ENCODE measurements at places on chromosomes 6 and 20.

DNA sequence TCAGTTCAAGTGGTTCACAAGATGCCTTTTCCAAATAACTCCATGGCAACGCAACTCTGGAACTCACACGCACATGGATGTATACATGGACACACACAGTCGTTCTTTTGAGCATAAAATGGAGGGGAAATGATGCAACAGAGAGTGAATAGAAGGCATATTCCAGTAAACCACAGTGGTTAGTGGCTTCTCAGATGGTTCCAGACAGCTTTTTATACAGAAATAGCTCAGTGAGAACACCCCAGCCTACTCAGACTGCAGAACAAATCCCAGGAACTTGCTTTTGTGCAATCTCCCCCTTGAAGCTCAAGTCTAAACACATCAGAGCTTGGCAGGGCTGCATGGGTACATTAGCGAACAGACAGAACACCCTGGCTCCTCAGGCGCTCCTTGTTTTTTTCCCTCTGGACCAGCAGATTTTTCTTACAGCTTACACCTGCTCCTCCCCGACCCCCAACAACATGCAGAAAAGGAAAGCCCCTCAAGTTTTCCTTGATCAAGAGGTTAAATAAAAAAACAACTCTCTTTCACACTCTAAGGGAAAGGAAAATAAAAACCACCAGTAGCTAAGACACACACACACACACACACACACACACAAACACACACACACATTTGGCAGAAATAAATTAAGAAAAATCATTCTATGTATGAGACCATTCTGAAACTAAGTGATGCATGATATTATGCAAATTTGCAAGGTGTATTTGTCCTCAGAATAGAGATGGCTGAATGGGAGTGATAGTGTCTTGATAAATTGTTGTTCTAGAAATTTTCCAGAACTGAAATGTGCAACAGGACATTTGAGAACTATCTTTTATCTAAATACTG is 51.2 kb upstream of the RANBP9 start:
- DNase-seq, result peak; percentile 93

- DNase-seq, result no peak
Observed at GRCh38 chr6:108804956-108805355, 43.3 kb upstream of the ARMC2 start.

GRCh38 chr6:145241039-145241438 is 494.3 kb downstream of the EPM2A start:
- peak; percentile 6 for DNase-seq

DNA sequence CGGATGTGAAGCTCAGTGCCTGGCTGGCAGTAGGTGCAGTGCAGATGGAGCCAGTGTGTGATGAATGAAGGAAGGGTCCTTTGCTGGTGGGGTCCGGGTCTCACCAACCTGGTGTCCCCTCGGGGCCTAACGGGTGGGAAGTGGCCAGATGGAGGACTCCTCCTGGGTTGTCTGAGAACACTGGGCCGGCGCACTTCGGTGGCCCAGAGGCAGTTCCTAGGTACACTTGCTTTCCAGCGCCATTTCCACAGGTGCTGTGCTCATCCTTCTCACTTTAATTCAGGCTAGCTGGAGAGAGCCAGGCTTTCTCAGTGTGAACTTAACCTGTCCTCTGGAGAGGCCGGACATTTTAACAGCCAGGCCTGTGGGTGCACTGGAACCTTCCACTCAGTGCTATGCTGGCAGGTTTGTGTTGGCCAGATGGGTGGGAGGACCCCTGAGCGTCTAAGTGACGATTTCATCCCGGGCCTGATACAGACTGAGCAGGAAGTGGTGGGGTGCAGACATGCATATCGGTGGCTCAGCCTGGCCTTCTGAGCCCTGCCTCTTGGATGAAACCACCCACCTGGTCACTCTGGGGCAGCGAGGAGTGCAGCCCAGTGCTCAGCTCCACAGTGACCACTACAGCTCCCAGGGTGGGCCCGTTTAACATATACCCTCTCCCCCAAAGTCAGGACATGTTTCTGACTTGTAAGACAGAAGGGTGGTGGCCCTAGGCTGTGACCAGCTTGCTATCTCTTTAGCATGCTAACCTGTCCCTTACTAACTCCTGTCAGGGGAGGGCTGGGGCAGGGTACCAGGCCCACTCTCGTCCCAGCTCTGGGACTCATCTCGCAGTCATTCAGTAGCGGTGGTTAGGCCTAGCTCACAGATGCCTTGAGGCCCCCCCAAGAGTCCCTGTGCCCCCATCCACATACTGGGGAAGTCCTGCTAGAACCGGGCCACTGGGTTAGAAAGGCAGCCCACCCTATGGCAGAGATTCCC is 8.2 kb upstream of the PYGB start:
- no peak for DNase-seq

DNA sequence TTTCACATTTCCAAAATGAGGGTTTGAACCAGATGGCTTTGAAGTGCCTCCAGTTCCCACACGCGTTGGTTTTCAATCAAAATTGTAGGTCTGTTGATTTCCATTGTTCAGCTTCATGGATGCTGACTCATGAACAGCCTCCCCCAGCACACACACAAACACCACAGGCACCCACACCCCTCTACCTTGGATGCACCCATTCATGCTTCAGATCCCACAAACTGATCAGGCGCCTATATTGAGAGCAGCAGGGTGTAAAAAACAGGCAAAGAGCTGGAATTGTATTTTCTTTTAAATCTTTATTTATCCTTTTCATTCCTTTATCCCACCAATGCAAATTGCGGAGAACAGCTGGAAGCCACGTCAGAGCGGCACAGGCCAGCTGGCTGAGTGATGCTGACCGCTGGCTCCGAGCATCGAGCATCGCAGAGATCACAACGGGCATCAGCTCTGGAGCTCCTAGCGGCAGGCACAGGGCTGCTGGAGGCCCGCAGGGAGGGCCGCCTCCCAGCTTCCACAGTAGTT is 29.3 kb upstream of the TBC1D7 start:
- no peak for DNase-seq

DNA sequence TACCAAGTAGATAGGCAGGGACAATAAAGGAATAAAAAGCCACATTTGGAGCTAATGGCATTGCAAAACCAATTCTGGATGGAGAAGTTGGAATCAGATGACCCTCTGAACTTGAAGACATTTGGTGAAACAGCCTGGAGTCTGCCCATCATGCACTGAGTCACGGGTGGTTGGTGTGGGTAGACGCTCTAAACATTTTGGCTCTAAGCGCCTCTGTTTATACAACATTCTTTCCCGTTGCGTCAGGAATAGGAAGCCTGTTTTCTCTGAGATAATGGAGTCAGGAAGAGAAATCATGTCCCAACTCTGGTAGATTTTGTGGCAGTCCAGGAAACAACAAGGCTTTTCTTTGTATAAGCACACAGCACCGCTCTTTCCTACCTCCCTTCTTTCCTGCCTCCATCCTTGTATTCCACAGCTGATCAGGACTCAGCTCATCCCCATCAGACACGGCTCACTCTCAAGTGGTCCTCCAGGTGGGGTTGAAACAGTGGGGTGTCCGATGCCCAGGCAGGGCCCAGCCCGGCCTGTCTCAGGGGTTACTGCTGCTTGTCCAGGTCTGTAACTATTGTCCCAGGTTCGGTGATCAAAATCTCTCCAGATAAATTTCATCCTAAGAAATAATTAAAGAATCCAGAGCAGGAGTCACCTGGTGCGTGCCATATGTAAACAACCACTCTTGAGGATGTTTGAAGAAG is 12.1 kb upstream of the RAMACL start:
- peak; percentile 17 for DNase-seq

- DNase-seq, result no peak
Observed at GRCh38 chr6:54132587-54132986, 21.3 kb downstream of the MLIP start.

GRCh38 chr20:42274986-42275385 is 656.8 kb upstream of the CHD6 start:
- no peak for DNase-seq

- no peak for DNase-seq
Observed at GRCh38 chr6:159427771-159428170, 258.6 kb downstream of the FNDC1 start.

GRCh38 chr6:1679031-1679687 is 69.4 kb downstream of the FOXC1 start:
- DNase-seq, result peak; percentile 6

- DNase-seq, result no peak
Observed at GRCh38 chr6:96784650-96785049, 52.6 kb downstream of the GPR63 start.

GRCh38 chr6:50824552-50824951 is 5.9 kb downstream of the TFAP2B start:
- DNase-seq, result no peak

DNA sequence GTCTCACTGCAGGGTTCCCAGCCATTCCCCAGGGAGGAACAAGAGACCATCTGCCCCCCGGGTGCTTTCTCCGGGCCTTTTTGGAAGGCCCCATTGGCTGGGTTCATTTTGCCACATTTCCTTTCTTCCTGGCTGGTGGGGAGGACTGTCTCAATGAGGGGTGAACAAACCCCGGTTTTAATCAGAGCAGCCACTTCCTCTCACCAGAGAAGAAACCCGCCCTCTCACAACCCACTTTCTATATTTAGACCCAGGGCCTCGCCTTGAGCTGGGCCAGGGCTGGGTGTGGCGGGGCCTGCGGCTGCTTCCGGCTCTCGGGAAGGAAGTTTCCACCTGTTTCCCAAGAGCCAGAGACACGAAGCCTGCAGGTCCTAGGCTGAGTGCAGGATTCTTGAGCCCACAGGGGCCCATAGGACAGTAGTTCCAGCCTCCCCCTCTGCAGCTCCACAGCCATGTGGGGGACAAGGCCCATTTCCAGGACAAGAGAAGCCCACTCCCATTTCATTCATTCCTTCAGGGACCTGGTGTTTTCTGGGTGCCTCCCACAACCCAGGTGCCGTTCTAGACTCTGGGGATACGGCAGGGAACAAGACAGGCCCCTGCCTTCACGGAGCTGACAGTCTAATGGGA is 41.8 kb downstream of the RBM38 start:
- DNase-seq, result peak; percentile 21

GRCh38 chr6:29730575-29731126 is 7.4 kb downstream of the HLA-F start:
- no peak for DNase-seq

DNA sequence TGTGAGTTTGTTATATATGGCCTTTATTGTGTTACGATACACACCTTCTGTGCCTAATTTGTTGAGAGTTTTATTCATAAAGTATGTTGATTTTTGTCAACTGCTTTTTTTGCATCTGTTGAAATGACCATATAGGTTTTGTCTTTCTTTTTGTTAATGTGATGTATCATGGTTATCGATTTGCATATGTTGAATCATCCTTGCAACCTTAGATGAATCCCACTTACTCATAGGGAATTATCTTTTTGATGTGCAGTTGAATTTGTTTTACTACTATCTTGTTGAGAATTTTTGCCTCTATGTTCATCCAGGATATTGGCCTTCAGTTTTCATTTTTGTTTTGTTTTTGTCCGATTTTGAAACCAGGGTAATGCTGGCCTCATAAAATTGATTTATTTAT is 45.7 kb upstream of the TPD52L1 start:
- DNase-seq, result no peak

GRCh38 chr20:25319241-25320034 is 71.2 kb downstream of the ABHD12 start:
- DNase-seq, result no peak

DNA sequence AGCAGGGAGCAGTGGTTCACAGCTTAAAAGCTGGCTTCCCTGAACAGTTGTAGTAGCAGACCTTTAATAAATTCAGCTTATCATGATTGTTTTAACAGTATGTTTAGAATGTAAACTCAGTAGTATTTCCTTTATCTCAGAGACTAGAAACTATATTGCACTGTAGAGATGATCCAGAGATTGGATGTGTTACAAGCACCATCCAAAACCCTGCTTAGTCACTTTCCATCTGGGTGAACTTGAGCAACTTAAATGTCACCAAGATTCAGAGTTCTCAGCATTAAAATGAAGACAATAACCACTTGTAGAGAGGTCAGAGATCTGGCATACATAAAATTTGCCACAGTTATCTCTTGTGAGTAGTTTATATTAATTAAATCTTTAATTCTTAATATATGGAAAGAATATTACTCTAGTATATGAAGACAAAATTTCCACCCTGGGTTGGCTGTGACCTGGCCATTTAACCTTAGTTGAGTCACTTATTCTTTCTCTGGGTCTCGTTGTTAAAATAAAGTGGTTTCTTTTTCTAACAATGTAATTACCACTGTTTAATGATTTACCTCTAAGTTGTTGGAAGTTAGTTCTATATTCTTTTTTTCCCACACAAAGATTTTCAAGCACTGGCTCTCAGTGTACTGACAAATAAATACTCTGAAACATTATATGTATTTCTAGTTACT is 239.2 kb upstream of the FKBP1C start:
- DNase-seq, result no peak

GRCh38 chr20:48381353-48382120 is 446.3 kb downstream of the PREX1 start:
- no peak for DNase-seq

GRCh38 chr6:33880766-33881165 is 77.0 kb upstream of the MLN start:
- no peak for DNase-seq

Data from mammary epithelial cell (primary cell).